ENCODE measurements at places on chromosomes 5 and 9.

DNA sequence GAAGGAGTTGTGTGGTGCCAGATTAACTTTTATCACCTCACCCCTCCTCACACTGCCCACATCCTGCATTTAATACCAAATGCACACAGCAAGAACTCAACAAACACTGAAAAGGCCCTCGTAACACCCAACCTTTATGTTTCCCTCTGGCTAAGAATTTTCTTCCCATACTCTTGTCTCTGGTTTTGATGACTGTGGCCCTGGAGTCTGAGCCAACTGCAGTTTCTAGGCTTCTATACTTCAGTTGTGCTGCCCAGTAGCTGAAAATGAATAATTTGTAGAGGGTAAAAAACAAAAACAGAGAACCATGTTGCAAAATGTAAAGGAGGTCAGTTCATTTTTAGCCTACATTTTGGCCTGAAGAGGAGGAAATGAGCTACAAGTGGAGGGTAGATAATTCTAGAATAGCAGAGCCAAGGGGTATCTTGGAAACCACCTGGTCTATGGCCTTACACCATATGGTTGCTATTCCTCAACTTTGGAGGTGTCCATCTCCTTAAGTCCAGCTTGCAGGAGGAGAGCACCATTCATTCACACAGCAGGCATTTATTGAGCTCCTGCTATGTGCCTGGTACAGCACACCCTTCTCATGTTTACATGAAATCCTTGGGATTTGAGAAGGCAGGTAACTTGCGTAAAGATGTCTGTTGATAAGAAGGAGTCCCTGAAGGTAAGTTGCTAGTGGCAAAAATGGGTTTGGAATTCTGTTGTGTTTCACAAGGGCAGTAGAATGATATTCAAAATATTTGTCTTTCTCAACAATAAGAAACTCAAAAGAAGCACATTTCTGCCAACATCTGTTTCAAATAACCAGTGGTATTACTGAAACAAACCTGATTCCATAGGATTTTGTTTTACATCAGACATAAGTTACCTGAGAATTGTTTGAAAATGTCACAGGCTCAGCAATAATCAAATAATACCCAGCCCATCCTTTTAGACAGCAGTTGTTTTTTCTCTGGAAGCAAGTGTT lies 83.8 kb upstream of the TNFAIP8 start:
- DNase-seq = no peak

GRCh38 chr5:151408591-151409230 lies 38.7 kb upstream of the SLC36A1 start:
- DNase-seq = no peak

DNA sequence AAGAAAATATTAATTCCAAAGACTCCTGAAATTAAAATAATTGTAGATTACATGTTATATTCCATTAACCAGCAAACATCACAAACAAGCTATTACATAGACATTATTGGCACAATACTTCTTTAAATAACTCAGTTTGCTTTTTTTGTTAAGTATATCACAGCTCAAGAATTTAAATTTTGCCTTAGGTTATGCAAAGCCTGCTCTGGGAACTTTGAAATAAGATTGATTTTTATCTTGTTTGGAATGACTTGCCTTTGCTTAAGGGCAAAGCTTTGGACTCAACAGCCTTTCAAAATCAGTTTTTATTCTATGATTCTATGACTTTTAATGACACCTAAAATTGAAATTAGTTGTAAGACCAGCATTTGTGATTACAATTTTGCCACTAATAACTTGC lies 78.2 kb downstream of the ALDH7A1 start:
- no peak for DNase-seq

- no peak for DNase-seq
These were observed 717.8 kb downstream of the DTWD2 start for GRCh38 chr5:118270526-118270925.

GRCh38 chr9:110414471-110414870 lies 76.8 kb upstream of the TXNDC8 start:
- no peak for DNase-seq

DNA sequence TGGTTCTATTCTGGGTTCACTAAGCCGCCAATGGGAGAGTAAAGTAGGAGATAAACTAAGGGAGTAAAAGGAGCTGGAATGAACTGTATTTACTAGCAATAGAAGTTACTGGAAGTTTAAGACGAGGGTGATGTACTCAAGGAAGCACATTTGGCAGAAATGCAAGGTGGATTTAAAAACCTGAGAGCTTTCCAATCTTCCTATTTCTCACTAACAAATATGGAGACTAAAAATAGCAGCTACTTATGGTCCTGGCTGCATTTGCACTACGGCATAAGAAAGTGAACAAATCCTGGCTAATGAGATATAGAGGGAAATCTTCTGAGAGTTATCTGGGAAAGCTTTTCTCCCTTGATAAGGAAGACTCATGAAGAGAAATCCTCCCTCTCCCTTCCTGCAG lies 153.4 kb downstream of the TMEM161B start:
- DNase-seq = no peak

- DNase-seq = peak; percentile 76
These were observed 184.8 kb downstream of the KIAA0825 start for GRCh38 chr5:94433397-94434163.

GRCh38 chr5:158525663-158526062 lies 574.1 kb downstream of the EBF1 start:
- DNase-seq = no peak

DNA sequence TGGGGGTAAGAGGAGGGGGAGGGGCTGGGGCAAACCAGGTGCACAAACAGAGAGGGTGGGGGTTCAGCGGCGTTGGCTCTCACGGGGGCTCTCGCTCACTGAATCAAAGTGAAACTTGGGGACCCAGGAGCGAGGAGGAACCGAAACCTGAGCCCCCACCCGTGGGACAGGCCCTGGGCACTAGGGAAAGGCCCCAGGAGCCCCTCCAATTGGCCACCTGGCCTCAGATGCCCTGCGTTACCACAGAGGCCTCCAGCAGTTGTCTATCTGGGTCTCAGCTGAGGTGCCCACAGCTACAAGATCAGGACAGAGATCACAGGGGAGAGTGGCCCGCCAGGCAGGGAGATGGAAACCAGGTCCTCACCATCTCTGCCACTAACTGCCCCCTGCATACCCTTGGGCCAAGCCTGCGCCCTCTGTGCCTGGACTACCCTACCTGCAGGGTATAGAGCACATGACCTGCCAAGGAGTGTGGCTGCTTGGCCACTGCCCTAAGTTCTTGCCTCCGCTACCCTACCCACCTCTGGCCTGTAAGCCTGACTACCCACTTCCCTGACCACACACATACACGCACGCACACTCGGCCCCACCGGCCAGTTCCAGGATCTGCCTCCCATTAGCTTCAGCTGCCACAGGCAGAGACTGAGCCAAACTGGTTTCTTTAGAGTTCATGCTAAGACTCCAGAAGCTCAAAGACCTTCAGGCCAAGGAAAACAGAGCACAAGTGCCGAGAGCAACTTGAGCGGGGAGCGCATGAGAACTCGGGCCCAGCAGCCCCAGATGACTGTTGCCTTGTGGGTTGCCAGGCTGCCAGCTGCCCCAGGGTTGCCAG lies 39.9 kb downstream of the PAX5 start:
- no peak for DNase-seq

DNA sequence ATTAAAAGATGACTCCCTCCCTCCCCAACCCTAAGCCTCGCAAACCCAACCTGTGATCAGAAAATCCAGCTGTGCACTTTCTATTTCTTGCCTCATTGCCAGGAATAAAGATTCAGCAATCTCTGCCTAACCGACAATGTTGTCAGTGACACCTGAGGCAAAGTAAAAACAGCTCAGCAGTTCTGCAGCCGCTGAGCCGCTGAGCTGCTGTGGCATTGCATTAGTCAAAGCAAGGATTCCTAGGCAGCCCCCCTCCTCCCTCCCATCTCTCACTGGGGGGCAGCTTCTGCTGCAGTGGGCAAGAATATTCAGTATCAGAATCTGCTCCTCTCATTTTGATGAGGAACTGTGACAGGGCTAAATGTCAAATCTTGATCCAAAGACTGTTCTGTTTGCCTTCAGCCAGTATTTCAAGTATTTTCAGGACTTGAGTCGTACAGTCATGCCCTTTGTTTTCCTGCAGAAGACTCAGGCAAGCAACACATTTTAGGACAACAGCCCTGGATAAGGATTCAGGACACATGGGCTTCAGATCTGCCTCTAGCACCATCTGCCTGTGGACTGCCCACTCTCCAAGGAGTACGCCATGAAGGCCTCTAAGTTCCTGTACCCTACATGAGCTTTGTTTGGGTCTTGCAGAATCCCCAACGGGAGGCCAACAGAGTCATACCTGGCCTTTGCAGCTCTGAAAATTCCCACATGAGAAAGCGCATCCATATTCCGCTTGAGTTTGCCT lies 41.1 kb upstream of the DAP start:
- DNase-seq = no peak

- no peak for DNase-seq
These were observed 3.8 kb downstream of the SPINK6 start for GRCh38 chr5:148206620-148207019.

- no peak for DNase-seq
These were observed 779 bp upstream of the VCAN start for GRCh38 chr5:83470526-83471404.

- DNase-seq = peak; percentile 85
These were observed 484.9 kb downstream of the BNC2 start for GRCh38 chr9:16385590-16385989.

- no peak for DNase-seq
These were observed 12.6 kb downstream of the HMGCR start for GRCh38 chr5:75349663-75350062.

DNA sequence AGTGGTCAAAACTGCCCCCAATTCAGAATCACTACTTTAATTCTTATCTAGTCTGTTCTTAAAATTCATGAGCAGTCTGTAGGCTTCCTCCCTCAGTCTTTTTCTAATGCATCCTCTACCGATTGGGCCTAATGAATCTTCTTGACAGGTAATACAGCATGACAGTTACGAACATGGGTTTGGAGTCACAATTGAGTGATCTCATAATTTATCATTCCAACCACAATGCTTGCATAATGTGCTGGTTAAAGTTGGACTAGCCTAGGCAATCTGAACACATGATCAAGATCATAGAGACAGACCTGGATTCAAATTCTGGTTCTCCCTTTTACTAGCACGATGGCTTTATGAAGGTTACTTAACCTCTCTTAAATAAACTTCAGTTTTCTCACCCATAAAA lies 33.1 kb upstream of the SETD9 start:
- DNase-seq = peak; percentile 20

- no peak for DNase-seq
These were observed 140.4 kb downstream of the TUSC1 start for GRCh38 chr9:25537808-25538207.

- DNase-seq = no peak
These were observed 659.8 kb upstream of the KLF4 start for GRCh38 chr9:108149326-108149725.

GRCh38 chr9:98285446-98285845 lies 30.0 kb upstream of the TBC1D2 start:
- DNase-seq = no peak

DNA sequence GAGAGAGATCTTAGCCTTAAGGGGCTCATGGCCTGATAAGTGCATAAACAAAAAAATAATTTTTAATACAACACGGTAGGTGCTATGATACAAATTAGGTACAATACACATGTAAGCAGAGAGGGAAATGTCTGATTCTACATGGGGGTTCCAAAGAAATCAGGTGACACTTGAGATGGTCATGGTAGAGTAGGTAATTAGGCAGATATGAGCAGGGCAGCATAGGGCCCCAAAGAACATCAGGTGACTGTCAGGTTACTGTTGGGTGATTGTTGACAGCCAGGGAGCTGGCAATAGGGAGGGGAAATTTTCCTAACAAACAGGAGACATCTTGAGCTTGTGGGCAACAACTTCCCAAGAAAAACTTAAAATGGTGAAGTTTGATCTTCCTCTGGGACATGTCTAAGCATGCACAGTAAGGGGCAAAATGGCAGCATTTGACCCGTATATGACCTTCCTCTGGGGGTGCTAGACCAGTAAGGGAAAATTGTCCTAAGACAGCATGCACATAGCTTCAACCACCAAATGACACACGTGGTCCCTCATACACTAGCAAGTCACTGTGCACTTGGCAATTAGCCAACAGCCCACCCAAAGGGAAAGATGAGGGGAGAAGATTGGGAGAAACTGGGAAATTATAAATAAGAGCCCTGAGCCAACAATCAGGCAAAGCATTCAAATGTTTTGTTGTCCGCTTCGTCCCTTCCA lies 37.3 kb upstream of the TENT4A start:
- DNase-seq = no peak

DNA sequence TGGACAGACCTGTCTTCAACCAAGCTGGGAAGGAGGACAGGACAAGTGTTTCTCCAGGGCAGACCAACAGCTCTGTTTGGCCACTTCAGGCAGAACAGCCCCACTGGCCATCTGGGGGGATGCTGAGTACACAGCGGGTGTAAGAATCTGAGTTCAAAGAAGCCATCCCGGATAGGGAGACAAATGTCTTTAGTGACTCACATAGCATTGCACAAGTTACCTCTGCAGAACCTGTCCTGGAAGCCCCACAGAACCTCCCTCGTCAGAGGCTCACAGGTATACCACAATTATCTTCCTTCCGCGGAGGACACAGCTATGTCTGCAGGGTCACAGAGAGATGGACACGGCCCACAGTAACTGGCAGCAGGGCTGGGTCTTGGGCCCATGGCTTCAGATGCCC lies 2.0 kb downstream of the OR2V2 start:
- no peak for DNase-seq

DNA sequence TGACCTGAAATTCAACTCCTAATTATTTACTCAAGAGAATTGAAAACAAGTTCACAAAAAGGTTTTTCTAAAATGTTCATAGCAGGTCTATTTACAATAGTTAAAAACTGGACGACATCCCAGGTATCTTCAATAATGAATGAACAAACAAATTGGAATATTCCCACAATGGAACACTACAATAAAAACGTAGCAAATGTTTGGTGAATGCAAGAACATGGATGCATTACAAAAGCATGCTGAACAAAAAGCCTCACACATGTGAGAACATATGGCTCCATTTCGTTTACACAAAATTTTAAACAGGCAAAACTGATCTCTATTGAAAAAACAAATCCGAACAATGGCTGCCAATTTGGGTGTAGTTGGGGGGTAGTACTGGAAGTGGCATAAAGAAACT lies 669.9 kb downstream of the MTRR start:
- no peak for DNase-seq

DNA sequence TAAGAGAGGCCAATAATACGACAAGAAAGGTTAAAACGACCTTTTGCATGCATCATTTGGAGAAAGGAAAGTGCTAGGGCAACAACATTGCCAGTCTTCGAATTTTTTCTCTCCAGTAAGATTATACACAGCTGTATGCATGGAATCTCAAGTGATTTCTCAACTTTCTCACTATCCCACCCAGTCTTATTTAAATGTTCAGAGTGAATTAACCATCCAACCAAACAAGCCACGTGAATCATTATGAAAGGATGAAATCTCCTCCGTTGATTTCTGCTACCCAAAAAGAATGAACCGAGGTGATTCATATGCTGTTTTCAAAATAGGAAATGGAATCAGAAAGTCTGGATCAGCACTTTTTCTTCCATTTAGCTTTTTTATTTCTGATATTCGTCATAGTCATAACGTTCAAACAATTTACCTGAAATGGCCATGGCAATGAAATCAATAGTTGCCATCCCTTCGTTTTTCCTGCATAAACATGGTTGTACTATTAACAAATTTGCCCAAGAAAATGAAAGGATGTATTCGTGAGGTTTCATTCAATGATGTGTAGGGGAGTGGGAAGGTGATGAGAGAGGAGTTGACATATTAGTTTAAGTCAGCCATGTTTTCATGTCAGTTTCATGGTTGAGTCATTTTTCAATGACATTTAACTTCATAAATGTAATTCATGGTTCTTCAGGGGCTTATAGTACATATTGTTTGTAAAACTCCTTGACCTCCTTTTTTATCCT lies 170.9 kb upstream of the WWC1 start:
- DNase-seq = peak; percentile 48

All from fibroblast of skin of abdomen (primary cell).